Thyroid gland (tissue), 4 donors: ENCODE measurements at places on chromosomes 5 and 9.

DNA sequence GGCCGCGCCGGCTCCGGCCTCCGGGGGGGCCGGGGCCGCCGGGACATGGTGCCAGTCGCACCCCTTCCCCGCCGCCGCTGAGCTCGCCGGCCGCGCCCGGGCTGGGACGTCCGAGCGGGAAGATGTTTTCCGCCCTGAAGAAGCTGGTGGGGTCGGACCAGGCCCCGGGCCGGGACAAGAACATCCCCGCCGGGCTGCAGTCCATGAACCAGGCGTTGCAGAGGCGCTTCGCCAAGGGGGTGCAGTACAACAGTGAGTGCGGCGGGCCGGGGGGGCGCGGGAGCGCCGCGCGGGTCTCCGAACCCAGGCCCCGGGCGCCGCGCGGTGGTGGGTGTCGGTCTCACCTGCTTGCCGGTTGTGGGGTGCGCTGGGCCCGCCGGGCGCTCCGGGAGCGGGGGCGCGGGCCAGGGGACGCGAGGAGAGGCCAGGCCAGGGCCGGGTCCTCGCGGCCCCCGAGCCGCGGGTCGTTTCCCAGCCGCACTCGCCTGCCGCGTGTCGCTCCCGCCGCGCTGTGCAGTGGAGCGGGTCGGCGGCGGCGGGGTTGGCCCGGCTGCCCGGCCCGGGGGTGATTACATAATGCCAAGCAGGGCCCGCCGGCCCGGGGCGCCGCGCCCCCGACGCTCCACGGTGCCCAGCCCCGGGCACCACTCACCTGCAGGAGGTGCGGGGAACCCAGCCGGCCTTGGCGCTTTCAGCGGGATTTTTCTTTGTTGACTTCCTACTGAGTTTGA, 492 bp downstream of the RABL6 start:
- DNase-seq = no peak

- DNase-seq = no peak
Observed at GRCh38 chr5:92222449-92222848, 839.3 kb upstream of the ARRDC3 start.

- no peak for DNase-seq
Observed at GRCh38 chr5:17178373-17178675, 39.1 kb upstream of the BASP1 start.

DNA sequence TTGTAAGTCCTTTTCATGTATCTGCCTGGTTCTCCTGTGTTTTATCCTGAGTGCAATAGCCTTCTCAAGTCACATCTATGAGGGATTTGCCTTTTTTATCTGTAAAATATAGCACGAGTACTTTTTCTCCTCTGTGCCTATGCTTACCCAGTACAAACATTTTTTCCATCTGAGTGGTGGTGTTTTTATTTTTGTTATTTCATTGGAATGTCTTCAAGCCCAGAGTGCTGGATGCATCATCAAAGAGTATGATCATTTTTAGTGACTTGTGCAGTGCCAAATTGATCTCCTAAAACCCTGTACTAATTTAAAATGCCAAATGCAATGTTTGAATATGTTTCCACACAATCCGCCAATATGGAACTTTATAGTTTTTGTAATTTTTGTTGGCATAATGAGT, 86.1 kb downstream of the TLE4 start:
- no peak for DNase-seq

DNA sequence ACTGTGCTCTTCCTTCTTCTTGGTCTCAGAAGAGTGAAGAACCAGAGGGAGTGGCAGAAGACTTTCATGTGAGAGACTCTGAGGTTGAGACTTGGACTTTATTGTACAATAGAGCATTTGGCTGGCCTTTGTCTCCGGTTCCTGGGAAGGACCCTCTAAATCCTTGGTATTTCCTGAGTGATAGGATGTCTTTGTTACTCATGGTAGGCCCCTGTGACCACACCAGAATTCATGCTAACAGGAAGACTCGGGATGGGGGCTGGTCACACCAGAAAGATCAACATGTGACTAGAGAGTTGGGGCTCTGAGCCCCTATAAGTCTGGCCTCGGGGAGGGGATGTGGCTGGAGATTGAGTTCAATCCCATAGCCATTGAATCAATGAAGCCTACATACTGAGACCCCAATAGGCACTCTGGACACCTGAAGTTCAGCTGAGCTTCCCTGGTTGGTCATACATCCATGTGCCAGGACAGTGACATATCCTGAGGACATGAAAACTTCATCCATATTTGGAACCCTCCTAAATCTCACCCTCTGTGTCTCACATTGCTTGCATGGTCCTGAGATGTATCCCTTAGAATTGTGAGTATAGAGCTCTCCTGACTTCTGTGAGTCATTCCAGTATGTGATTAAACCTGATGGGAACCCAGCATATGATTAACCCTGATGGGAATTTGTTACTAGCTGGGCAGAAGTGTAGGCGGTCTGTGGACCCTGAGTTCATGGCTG, 201.7 kb downstream of the GADD45G start:
- no peak for DNase-seq

DNA sequence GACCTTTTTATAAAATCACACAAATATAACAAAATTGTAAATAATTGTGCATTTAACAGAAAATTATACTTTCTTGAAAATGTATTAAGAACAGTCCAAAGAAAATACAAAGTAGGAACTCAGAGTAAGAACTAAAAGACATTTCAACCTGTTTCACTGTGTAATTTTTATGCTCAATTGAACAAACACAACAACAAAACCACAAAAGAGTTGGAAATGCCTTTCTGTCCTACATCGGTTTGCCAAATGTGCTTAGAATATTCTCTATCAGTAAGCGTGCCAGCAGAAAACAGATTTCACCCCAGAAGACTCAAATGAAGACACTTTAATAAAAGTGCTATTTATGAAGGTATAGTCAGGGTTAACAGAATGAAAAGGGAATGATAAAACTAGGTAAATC, 592.1 kb downstream of the PRELID2 start:
- DNase-seq = no peak
